Right cardiac atrium (tissue), 5 donors: ENCODE measurements at places on chromosomes 13 and 19. TPM values are rescaled to one million over a fixed set of nuclear protein-coding genes. Genes with fewer than 3 reads are reported as not detected.

- no peak for DNase-seq
Measured at GRCh38 chr19:58518256-58519086, 1.1 kb downstream of the ZBTB45 start.

- peak; percentile 80 for DNase-seq
Measured at GRCh38 chr19:45428384-45429231, 4.9 kb upstream of the ERCC1 start.

The PEX11G gene
- 2.5 TPM for total RNA-seq

The PBX4 gene
- total RNA-seq = not detected

The RASGRP4 gene
- total RNA-seq = 1.3 TPM

The CGB3 gene
- not detected for total RNA-seq

The SPATA13 gene
- 10.1 TPM for total RNA-seq

The AMER2 gene
- not detected for total RNA-seq

DNA sequence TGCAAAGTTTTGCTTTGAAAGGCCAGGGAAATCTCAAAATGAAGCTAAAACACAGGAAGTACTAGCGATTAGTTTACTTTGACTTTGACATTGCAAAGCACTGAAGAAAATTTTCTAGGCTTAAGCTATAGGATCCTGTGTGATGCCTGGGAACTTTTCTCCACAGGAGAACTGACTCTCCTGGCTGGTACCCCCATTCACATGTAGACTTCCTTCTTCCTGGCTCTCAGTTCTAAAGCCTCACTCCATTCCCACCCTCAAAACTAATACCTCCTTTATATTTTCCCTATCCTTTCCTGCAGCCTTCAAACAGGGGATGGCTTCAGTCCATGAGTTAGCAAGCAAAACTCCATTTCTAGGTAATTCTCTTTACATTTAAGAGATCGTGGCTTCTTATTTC is 189.5 kb downstream of the SLITRK1 start:
- no peak for DNase-seq

The BRCA2 gene
- 0.51 TPM for total RNA-seq

DNA sequence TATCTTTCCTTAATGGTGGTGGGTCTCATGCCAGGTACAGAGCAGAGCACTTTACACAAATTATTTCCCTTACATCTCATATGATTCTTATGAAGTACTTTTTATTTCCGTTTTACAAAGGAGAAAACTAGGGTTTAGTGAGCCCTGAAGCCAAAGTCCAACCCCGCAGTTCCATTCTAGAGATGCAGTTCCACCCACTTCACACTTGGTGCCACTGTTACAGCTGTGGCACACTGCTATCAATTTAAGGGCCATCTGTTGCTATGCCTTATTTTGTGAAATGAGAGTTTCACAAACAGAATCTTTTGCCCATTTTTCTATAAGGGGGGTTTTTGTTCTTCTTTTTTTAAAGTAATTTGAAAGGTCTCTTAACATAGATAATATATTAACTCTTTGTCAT is 12.9 kb downstream of the MIPEP start:
- no peak for DNase-seq

DNA sequence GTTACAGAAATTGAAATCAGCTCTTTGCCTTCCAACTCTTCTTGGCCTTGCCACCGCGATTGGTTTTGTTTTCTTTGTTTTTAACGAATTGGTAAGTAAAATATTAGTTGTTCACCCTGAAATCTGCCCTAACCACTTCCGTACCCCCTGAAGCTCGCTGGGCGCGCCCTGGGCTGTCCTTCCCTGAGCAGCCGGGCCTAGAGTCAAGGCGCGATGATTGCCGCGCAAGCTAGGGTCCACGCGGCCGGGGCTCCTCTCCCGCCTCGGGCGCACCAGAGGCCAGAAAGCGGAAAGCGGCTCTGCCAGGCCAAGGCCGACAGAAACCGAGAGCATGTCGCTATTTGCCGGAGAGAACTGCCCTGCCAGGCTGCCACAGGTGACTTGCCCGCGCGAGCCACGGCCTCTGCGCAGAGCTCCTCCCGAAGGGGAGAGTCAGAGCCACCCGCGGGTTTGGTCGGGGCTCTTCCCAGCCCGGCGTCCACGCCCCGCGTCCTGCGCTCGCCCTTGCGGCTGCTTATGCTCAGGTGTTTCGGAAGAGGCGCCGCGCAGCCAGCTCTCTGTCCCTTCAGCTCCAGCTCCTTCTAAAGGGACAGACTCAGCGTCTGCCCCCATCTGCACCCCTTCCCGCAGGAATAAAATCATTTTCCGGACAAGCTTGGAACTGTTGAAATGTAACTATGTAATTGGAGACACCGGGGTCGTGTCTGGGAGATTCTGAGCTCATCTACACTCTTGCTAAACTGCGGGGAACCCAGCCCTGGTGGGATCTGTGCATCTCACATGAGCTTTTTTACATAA is 6.6 kb upstream of the CDX2 start:
- no peak for DNase-seq

The ATP8A2 gene
- total RNA-seq = 0.14 TPM

The TRIP10 gene
- total RNA-seq = 89.5 TPM

GRCh38 chr19:35142606-35143230 is 337 bp upstream of the FXYD7 start:
- peak; percentile 88 for DNase-seq

DNA sequence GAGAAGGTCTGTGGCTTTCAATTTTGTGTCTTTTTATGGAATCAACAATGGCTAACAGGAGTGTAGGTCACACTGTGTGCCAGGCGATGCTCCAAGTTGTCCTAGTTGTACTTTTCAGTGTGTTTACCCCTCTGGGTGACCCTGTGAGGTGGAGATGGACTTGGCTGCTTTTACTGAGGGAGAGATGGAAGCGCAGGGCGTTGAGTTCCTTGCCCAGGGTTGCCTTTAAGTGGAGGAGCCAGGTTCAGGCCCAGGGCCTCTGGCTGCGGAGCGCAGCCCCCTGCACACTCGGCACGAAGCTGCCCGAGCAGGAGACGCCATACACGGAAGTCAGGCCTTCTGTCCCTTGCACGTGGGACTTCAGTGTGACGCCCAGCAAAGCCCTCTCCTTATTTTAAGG is 112.8 kb downstream of the RAB20 start:
- no peak for DNase-seq

DNA sequence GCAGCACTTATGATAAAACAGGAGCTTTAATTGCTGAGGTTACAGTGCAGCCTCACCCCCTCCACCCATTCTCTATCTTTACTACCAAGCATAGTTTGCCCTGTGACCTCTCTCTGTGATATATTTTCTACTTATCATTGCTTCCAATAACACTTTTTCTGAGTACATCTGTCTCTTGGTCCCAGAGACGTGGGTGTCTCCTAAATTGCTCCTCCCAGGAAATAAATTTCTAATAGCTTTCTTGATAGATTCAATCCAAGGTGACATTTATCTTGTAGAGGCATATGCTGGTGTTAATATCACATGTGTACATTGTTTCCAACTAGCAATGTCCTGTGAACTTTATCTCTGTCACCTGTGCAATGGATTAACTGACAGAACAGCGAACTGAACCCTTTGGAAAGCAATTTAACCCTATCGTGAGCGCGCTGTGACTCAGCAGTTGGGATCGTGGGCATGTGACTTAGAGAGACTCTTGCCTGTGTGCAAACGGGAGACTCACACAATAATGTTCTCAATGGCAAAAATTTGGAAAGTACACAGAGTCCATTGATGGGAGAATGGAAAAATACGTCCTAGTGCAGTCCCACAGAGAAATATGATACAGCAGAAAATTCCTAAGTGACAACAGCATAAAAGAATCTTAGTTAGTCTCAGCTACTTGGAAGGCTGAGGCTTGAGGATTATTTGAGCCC is 7.0 kb upstream of the MAP2K2 start:
- DNase-seq = no peak

GRCh38 chr13:93824286-93824685 is 597.7 kb downstream of the GPC6 start:
- DNase-seq = no peak

The FPR2 gene
- total RNA-seq = 1.4 TPM

The CALR3 gene
- not detected for total RNA-seq
